ENCODE measurements at places on chromosomes 7 and 10. TPM values are rescaled to one million over a fixed set of nuclear protein-coding genes. Genes with fewer than 3 reads are reported as not detected.

DNA sequence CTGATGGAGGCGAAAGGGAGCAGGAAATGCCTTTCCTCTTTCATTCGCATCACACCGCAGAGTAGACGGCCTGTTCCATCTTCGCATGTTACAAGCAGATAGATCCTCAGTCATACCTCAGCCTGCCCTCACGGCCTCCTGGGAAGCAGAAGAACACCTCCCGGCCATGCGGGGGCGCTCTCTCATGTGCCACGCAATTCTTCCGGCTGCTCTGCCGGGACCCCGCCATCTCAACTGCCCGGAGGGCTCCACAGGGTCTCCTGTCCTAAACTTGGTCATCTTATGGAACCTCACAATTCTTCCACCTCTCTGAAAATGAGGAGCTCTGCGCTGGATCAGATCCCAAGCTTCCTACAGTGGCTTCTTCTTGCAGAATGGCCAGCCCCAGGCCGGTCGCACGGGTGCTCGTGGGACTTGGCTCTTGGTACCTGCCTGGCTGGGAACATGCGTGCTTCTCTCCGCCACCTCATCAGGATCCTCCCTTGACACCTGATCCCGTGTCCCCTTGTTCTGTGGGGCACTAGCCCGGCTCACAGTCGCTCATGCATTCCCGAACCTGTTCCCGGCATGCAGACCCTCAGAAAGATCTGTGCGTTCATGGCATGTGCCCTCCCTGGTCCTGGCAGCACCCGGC is 262.8 kb upstream of the SHH start:
- ATAC-seq, result no peak

- no peak for ATAC-seq
Observed at GRCh38 chr7:78280276-78280675, 481.7 kb downstream of the PHTF2 start.

GRCh38 chr10:110841767-110842267 is 29.9 kb upstream of the PDCD4 start:
- no peak for ATAC-seq

The ACSM6 gene
- 0.23 TPM for total RNA-seq

DNA sequence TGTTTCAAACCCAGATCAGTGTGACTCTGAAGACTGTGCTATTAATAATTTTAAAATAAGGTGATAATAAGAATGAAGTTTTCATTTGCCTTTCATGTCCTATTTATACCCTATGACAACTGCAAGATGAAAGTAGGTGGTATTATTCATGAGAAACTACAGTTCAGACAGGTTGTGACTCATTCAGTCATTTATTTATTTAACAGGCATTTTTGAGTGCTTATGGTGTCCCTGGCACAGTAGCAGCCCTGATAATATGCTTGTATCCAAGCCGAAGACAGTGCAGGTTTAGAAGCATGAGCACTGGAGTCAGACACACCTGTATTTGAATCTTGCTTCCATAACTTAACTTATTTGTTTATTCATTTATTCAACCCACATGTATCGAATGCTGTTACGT is 87.1 kb downstream of the FZD1 start:
- no peak for ATAC-seq

The PANK1 gene
- total RNA-seq, result 8.8 TPM

GRCh38 chr10:131921184-131921583 is 20.4 kb downstream of the PPP2R2D start:
- no peak for ATAC-seq

DNA sequence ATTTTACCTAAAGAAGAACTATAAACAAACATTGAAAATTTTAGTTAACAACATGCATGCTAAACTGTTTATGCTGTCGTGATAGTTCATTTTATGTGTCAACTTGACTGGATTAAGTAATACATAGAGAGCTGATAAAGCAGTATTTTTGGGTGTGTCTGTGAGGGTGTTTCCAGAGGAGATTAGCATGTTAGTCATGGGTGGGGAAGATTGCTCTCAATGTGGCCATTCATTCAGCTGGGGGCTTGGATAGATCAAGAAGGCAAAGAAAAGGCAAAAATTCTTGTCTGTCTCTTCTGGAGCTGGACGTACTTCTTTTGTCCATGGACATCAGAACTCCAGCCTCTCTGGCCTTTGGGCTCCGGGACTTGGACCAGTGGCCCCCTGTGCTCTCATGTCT is 172.9 kb upstream of the SEMA3E start:
- no peak for ATAC-seq

The TUBB8 gene
- 1.3 TPM for total RNA-seq

DNA sequence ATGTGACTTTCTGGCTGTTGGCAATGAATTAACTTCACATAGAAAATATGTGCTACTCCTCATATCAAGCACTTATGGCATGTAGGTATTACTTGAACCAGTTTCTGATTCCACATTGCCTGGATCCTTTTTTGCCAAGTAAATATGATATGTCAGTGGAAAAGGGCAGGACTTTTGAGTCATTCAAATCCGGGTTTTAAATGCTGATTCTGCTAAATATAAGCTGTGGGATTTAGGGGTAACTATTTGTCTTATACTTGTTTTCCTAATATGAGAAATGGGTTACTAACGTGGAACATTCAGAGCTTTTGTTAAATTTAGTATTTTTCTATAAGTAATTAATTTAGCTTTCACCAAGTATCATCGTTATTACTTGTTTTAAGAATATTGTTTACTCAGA is 108.0 kb upstream of the HGF start:
- no peak for ATAC-seq

DNA sequence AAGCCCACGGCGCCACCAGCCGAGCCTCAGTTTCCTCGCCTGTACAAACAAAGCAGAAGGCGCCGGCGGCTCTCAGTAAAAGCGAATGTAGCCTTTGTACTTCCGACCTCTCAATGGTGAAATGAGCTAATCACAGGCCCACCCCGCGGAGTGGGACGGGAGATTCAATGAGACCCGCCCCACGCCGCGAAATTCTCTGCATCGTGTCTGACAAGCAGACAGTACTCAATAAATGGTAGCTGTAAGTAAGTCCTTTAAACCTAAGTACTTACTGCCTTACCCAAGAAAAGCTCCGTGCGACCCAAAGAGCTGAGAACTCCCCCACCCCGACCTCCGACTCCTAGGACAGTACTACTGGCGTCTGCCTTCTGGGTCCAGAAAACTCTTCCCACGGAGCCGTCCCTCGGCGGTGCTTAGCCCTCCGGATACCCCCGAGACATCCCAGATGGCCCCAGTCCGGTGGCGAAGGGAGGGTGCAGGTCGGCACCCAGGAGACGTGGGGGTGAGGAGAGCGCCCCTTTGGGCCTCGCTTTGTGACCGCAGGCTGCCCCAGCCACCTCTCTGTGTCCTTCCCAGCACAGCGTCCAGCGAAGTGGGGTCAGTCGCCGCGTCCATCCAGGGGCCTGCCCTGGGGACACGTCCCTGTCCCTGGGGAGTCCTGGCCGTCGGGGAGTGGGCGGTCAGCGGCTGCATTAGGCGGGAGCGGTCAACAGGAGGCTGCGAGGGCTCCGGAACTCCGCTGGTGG is 972 bp upstream of the CXCL12 start:
- ATAC-seq, result no peak

The HGF gene
- total RNA-seq, result 0.25 TPM

GRCh38 chr10:120541984-120542383 is 85.0 kb downstream of the PLPP4 start:
- ATAC-seq, result no peak

All from motor neuron (in vitro differentiated cells).